Hematopoietic multipotent progenitor cell treated with erythropoietin and hydrocortisone succinate and interleukin-3 and kit ligand, for 8 days (in vitro differentiated cells): ENCODE measurements at places on chromosomes 2 and 18.

DNA sequence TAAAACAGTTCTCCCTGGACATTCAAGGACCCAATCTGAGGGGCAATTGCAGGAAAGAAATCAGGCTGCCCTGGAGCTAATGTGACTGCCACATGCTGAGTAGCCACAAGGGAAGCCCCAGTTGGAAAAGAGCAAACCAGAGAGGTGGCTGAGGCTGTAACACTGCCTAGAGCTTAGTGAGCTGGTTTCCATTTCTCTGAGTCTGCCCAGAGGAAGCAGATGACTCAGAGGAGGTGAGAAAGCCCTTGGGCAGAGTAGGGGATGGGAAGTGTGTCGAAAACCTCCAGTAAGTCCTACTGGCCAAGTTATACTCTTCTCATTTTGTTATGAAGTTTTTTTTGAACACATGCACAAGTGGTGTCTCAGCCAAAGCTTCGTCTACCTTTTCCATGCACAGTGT, 753.0 kb downstream of the CNTNAP5 start:
- no peak for DNase-seq

- no peak for DNase-seq
Observed at GRCh38 chr2:23627236-23628009, 242.4 kb downstream of the KLHL29 start.

DNA sequence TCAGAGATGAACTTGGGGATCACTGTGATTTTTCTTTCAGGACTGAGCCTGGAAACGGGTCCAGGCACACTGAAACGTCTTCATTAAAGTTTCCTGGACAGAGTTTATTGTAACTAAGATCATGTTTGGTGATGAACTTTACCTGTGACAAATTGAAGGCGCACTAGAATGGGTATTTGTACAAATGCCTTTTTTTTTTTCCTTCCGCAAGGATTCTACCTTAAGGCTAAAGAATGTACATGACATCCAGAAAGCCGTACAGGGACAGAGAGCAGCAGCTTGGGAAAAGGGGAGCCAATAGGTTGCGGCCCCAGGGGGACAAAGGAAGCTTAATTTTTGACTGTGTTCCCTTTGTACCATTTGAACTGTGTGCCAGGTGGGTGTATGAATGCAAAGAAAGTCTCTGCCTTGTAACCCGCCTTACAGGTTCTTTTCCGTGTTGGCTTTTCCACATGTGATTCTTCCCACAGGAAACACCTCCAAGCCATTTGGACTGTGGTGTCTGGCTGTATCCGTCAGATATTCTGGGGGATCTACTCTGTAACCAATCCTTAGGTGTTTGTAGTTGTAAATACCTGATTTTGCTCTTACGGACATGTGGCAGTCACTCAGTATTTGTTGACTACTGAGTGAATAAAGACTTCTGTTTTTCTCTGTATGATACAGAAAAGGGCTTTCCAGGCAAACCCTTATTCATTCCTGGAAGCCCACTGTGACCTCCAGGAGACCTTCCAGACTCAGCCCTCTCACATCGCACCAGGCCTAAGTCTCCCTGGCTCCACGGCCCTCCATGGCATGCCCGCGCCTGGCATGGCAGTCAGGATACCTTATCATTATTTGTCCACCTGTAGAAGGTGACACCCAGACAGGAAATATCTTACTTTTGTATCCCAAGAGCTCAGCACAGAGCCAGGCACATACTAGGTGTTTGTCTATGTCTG, 1.1 kb downstream of the LRRFIP1 start:
- no peak for DNase-seq

- no peak for DNase-seq
Observed at GRCh38 chr18:25595274-25596060, 243.5 kb upstream of the ZNF521 start.

GRCh38 chr2:178109813-178110212, 2.4 kb upstream of the RBM45 start:
- peak; percentile 70 for DNase-seq

- DNase-seq, result no peak
Observed at GRCh38 chr2:220417503-220417902, 790.1 kb downstream of the SLC4A3 start.

DNA sequence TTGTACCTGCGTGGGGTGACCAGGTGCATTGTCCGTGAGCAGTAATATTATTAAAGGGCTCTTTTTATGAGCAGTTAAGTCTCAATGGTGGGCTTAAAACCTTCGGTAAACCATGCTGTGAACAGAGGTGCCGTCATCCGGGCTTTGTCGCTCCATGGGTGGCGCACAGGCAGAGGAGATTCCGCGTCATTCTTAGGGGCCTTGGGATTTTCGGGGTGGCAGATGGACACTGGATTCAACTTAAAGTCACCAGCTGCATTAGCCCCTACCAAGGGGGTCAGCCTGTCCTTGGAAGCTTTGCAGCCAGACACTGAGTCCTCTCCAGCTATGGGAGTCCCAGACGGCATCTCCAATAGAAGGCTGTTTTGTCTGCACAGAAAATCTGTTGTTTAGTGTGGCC, 107.7 kb downstream of the NFATC1 start:
- DNase-seq, result no peak
